ENCODE measurements at places on chromosomes 16 and 17.

- no peak for DNase-seq
These were observed 30.9 kb upstream of the CLEC18B start for GRCh38 chr16:74451951-74452758.

- peak; percentile 30 for DNase-seq
These were observed 1.0 kb downstream of the MAP2K4 start for GRCh38 chr17:12021623-12022140.

DNA sequence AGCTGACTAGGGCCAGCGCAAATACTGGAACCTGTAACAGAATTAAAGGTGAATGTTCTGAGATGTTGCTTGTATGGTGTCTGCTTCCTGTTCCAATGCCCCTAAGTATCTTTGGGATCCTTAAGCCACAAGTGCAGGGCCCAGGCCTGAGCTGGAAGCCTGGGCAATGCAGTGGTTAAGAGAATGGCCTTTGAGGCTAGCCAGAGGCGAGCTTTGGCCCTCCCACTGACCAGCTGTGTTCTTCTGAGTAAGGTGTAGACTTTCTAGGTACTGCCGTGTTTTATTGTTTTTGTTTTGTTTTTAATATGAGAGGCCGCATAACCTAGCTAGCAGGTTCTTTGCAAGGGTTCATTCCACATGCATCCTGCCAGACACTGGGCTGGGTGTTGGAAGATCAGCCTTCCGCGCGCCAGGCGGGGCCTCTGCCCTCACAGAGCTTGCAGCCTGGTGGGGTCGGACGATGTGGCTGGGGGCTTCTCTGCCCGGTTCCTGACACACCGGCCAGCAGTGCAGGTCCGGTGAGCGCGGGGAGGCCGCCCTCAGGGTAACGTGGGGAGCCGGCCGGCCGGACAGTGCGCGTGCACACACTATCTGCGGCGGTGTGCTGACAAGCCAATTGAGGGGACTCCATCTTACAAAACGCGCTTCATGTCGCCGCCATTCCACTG lies 551 bp upstream of the MLX start:
- no peak for DNase-seq

GRCh38 chr17:1796800-1797199 lies 32.9 kb downstream of the SMYD4 start:
- no peak for DNase-seq

GRCh38 chr16:29804455-29805231 lies 1.7 kb upstream of the MAZ start:
- peak; percentile 74 for DNase-seq

- DNase-seq, result no peak
These were observed 186.0 kb upstream of the ZFHX3 start for GRCh38 chr16:73233846-73234424.

DNA sequence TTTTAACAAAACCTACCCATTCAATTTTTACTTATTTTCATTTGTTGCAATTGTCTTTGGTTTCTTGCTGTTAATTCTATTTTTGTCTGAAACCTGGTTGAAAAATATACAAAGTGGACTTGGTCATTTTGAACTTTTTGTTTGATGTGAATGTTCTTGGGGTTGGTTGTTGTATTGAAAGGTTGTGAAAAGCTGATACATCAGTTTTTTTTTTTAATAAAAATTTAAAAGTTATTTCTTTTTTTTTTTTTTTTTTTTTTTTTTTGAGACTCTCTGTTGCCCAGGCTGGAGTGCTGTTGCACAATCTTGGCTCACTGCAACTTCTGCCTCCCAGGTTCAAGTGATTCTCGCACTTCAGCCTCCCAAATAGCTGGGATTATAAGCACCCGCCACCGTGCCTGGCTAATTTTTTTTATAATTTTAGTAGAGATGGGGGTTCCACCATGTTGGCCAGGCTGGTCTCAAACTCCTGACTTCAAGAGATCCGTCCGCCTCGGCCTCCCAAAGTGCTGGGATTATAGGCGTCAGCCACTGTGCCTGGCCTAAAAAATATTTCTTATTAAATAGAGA lies 28.9 kb downstream of the WIPF2 start:
- no peak for DNase-seq

GRCh38 chr16:49140618-49141017 lies 141.0 kb downstream of the CBLN1 start:
- no peak for DNase-seq

- DNase-seq, result no peak
These were observed 65.9 kb downstream of the SPAG9 start for GRCh38 chr17:51054748-51055147.

GRCh38 chr17:58970609-58971450 lies 135.8 kb downstream of the TRIM37 start:
- DNase-seq, result peak; percentile 18

DNA sequence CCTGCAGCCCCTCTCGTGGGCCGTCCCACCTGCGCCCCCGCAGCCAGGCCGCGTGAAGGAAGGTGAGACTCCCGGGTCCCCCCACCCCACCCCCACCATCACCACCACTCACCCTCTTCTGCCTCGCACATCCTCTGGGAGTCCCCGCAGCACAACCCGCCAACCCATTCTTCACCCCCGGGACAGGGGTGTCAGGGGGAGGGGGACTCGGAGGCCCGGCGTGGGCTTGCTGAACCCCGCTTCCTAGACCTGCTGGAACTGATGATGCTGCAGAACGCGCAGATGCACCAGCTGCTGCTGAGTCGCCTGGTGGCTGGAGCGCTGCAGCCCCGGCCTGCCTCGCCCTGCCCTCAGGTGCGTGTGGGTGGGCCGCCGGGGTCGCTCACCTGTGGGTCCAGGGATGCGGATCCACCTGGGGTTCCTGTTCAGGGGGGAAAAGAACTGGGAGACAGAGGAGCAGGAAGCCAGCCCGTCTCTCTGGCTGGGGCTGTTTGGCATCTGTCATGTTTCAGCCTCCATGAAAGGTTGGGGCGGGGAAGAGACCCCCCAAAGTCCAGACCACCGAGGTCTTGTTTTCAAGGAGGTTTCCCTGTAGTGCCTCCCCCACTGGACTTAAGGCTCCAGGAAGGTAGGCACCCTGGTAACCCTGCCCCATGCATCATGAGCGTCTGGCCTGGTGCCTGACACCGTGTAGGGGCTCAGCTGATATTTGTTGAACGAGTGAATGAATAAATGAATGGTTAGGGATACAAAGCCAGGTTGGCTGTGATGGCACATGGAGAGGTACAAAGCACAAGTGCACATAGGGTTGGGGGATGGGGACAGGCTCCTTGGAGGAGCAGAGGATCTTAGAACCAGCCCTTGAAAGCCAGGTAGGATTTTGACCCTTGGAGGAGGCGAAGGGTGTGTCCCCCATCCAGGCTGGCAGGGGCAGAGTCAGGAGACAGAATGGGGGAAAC lies 849 bp downstream of the PRR29 start:
- no peak for DNase-seq

DNA sequence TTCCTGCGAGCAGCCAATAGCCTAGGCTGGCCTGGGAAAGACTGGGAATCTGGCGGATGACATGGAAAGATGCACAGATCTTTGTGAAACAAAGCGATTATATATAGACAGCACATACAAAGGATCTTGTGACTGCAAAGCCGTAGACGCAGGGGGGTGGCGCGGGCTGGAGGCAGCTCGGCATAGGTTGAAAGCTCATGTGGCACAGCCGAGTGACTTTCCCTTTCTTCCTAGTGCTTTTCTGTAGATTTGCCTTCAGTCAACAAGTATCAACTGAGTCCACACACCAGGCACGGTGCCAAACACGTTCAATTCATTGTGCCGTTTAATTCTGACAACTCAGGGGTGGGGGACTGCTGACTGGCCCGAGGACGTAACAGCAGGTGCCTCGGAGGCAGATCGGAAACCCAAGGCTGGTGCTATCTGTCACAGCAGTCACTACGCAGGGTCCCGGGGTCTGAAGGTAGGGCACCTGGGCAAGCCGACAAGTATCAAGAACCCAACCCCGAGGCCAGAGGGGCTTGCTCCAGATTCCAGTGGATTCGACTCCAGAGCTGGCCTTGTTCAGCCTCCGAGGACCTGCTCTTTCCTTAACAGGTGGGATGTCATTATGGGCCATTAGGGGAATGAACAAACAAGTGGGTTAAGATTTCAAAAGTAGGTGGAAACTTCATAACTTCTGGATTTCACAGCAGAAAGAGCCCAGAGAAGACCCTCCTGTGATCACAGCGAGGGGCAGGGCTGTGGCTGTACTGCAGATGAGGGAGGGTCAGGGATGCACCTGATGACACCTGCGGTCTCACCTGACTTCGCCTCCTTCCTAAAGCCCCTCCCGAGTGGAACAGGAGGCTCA lies 5.9 kb downstream of the PAM16 start:
- no peak for DNase-seq

GRCh38 chr17:49952209-49952911 lies 16.6 kb upstream of the DLX4 start:
- peak; percentile 94 for DNase-seq
